Ecto neural progenitor cell (in vitro differentiated cells): ENCODE measurements at places on chromosomes 11 and 22.

DNA sequence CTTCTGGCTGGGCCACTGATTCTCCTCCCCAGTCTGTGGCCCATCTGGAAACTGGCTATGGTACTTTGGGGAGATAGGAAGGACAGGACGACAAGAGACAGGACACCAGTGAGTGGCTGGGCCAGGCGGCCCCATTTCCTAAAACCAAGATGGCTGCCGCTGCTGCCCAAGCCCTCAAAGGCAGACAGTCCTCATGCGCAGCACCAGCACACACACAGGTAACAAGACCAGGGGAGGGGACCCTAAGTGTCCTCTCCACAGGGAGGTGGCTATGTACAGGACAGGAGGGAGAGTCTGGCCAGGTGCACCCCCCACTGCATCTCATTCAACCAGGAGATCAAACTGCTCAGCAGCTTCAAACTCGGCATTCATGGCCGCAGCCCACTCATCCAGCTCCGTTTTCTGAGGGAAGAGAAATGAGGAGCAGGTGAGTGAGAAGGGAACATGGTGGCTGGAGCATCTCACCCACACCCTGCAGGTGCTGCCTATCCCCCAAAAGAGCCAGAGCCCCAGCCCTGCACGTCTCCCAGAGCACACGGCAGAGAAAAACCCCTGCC is 5.0 kb downstream of the CDCA5 start:
- no peak for DNase-seq

- DNase-seq = peak; percentile 89
Measured at GRCh38 chr22:37561212-37562048, 1.1 kb downstream of the CDC42EP1 start.

DNA sequence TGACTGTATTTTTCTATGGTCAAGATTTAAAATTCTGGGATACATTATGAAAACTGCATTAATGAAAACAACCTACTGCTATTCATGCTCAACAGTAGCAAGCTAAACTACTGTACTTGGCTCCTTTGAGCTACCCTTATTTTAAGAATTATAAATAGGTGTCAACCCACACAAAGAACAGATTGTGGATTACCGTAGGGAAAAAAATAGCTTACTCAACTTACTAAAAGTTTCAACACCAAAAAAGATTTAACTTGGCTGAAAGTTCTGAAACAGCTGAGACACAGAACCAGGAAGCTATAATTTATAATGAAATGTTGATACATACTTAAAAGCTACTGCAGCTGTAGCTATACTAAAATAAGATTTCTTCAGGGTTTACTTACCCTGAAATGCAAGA is 10.1 kb downstream of the LIN7C start:
- no peak for DNase-seq

GRCh38 chr11:119722281-119722794 is 6.7 kb downstream of the NECTIN1 start:
- DNase-seq = no peak

DNA sequence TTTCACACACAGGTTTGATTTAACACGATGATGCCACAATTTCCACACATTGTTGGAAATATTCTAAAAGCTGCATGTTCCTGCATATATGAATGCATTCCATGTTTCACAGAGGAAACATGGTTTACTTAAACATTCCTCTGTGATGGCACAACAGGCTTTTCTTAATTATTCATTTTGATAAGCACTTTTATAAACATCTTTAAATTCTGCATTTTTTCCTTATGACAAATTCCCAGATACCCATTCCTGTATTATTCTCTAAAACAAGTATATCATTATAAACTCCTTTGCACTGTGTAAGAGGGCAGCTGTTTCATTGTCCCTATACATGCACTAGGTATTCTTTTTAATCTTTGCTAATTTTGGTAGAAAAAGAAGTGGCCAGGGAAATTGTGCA is 532.3 kb downstream of the SOX6 start:
- DNase-seq = no peak

DNA sequence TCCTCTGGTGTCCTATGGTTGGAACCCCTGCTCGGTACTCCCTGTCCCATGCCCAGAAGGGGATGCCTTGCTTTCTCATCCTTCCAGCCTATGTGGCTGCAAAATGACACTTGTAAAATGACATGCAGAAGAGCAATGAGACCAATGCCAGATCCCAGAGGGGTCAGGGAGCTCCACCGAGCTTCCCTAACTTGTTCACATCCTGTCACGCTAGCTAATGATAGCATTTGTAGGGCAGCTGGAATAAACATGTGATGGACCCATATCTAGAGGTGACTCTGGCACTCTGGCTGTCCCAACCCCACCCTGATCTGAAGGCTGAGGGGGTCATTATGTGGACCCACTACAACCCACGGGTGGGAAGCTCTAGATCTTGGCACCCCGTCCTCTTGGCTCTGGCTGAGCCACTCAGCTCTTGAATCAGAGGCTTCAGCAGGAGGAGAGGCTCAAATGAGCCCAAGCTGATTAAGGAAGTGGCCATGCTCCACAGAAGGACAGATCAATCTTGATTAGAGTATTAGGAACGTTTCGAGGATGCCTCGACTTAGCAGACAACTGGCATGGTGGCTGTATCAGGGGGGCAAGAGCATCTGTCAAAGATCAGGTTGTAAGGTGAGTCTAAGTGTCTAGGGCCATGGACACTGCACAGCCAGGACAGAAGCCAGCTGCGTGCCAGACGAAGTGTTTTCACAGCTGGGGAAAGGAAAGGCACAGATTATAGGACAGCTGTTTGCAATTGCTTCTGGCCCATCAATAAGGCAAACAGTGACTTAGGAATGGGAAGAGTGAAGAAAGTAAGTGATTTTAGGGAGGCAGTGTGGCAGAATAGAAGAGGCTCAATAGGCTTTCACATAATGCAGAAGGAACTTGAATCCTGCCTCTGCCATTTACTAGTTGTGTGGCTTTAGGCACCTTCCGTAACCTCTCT is 182.8 kb downstream of the KIRREL3 start:
- DNase-seq = no peak

DNA sequence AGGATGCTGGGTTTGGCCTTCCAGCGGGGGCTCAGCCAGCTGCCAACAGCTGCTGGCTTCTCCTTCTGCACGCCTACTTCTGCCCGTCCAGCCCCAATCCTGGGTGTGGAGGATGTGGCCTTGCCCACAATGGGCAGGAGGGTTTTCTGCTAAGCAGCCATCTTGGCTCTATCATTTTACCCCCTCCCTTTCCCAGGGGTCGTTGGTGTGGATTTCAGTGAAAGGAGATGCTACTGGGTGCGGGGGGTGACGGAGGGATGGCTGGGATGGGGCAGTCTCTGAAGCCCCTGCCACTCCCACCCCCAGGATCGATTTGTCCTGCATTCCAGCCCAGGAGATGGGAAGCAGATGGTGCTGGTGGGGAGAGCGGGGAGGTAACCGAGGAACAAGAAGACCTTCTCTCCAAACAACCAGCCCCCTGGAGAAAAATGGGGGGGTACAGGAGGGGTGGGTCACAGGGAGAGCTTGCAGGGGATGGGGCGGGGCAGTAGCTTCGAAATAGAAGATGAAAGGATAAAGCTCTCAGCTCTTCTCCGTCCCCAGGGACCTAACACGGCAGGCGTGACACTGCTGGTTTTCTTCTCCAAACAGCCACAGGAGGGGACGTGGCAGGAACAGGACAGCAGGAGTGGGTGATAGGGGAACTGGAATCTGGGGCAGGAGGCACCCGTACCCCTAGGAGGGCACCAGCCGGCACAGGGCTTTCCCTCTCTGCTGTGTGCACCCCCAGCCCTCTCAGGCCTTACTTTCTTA is 68.9 kb downstream of the NECTIN1 start:
- no peak for DNase-seq

DNA sequence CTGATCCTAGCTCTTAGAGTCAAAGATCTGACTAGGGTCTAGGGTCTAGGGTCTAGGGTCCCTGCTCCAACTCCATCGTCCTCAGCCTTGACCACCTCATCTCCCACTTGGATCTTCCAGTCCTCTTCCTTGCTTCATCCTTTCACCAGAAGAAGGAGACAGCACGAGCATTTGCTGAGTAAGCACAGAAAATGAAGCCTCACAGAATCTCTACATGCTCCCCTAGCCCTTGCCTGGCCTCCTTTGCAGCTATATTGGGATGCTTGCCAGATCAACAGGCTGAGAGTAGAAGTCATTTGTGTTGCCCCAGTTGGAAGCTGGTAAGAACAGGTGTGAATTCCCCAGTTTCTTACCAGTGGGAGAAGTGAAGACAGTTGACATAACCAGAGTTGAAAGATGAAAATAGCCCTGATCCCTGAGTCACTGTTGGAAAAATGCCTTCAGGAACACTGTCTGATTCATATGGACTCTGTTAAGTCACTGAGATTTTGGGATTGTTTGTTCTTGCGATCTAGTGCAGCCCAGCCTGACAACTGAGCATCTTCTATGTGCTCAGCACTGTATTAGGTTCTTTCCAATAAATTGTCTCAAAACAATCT is 552.5 kb downstream of the INSC start:
- no peak for DNase-seq

DNA sequence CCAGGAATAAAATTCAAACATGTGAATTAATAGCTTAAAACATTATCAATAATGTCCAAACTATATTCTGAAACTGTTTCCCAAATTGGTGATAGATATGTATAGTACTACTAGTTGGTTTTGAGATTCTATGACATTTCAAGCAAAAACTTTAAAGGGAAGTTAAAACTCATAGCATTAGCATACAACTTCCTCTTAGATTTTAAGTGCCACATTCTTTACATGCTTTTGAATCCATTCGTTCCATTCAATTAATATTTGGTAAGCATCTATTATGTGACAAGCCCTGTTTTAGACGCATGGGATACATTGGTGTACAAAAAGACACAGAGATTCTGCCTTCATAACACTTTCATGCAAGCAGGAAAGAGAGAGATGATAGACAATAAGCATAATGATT is 8.9 kb downstream of the PATL1 start:
- no peak for DNase-seq

DNA sequence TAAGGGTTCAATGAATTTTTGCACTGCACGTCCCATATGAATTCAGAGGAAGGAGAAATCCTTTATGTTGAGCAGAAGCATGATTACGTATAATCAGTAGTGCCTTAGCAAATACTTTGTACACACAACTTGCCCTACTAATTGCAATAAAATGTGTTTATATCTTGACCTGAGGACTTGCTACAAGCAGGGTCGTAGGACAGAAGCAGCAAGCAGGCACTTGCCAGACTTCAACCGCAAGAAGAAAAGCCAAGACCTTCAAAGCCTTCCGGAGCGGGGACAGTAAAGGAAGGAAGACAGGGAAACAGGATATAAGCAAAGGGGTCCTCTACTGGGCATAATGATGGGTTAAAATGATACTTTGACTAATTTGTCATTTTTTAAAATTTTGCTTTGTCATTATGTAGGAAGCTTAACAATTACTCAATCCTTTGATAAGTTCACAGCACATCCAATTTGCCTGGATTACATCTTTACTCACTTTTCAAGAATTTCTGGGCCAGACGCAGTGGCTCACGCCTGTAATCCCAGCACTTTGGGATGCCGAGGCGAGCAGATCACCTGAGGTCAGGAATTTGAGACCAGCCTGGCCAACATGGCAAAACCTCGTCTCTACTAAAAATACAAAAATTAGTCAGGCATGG is 23.2 kb upstream of the UBASH3B start:
- no peak for DNase-seq

GRCh38 chr11:79090191-79090705 is 350.6 kb downstream of the TENM4 start:
- no peak for DNase-seq

DNA sequence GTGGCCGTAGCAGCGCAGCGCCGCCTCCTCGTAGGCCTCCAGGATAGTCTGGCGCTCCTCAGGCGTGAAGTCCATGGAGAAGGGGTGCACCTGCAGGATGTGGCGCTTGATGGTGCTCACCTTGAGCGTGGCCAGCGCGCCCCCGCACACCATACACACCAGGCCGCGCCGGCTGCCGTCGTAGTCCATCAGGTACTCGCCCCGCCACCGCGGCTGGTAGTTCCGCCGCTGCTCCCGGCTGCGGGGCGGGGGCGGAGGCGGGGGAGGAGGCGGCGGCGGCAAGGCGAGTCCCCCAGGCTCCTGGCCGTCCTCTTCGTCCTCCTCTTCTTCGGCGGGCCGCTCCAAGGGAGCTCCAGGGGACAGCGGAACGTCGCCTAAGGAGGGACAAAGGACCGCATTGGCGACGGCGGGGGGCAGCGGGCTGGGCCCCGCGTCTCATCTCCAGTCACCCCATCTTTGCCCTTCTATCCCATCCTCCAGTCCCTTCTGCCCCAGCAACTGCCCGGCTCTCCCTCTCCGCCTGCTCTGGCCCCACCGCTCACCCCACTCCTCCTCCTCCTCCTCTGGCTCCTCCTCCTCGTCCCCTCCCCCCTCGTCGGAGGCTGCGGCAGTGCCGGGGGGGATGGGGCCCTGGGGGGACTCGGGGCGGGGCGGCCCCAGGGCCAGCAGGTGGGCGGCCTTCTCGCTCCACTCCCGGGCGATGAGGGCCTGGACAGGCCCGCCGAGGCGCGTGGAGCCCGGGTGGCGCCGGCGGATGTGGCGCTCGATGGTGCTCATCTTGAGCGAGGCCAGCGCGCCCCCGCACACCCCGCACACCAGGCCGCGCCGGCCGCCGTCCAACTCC is 4.9 kb downstream of the ZFTA start:
- peak; percentile 85 for DNase-seq

GRCh38 chr11:73194593-73194992 is 23.5 kb upstream of the P2RY2 start:
- no peak for DNase-seq

DNA sequence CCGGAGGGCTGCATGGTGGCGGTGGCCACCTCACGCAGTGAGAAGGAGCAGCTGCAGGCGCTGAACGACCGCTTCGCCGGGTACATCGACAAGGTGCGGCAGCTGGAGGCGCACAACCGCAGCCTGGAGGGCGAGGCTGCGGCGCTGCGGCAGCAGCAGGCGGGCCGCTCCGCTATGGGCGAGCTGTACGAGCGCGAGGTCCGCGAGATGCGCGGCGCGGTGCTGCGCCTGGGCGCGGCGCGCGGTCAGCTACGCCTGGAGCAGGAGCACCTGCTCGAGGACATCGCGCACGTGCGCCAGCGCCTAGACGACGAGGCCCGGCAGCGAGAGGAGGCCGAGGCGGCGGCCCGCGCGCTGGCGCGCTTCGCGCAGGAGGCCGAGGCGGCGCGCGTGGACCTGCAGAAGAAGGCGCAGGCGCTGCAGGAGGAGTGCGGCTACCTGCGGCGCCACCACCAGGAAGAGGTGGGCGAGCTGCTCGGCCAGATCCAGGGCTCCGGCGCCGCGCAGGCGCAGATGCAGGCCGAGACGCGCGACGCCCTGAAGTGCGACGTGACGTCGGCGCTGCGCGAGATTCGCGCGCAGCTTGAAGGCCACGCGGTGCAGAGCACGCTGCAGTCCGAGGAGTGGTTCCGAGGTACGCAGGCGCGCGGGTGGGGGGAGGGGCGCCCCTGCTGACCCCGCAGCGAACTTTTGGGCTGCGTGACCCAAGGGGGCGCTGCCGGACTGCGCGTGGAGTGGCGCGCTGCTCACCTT is 670 bp downstream of the NEFH start:
- peak; percentile 71 for DNase-seq

GRCh38 chr11:68215087-68215445 is 2.0 kb upstream of the KMT5B start:
- DNase-seq = no peak
